ENCODE measurements at places on chromosomes 7 and 10.

- DNase-seq: no peak
Measured at GRCh38 chr7:16710651-16711050, 42.9 kb upstream of the TSPAN13 start.

- no peak for DNase-seq
Measured at GRCh38 chr10:23419655-23420329, 19.1 kb upstream of the OTUD1 start.

GRCh38 chr10:31272841-31273240 lies 46.2 kb upstream of the ZEB1 start:
- no peak for DNase-seq

DNA sequence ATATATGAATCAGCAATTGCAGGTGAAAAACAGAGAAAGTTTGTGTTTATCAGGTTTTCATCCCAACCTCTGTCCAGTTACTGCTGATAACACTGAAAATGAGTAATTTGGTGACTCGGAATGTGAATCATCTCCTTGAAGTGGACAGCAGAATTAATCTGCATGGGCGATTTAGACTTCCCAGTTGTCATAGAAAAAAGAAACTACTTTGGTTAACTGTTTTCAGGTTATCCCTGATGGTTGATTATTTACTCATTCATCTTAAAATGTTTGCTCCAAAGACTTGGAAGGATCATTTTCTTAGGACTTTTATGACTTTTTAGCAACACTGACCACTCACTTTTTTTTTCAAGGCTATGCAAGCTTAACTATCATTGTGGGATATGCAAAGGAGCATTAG lies 504.1 kb upstream of the ANKRD30A start:
- DNase-seq: no peak

DNA sequence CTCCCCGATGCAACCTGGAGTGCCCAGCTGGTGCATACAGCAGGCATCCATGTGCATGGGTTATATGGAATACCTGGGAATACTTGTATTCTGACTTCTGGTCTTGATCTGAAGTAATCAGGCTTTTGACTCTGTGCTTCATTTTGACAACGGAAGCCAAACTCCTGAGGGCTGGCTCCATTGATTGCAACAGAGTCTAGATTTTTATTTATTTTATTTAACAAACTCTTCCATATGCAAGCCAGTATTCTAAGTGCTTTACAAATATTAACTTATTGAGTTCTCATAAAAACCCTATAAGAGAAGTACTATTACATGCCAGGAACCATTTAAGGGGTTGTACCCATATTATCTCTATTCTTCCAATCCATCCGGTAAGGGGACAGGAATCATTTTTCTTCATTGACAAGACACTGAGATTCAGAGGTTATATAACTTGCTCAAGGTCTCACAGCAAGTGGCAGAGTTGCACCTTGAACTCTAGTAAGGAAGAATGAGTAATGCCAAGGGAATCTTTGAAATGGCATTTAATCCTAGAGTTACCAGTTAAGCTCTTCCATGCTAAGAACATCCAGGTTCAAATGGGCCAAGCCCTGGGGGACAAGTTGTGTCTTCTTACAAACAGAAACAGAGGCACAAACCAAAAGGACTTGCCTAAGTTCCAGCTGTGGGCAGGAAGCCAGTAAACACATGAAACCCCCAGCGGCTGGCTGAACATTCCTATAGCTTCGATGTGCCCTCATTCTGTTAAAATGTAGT lies 241.0 kb downstream of the WDR11 start:
- DNase-seq: no peak

DNA sequence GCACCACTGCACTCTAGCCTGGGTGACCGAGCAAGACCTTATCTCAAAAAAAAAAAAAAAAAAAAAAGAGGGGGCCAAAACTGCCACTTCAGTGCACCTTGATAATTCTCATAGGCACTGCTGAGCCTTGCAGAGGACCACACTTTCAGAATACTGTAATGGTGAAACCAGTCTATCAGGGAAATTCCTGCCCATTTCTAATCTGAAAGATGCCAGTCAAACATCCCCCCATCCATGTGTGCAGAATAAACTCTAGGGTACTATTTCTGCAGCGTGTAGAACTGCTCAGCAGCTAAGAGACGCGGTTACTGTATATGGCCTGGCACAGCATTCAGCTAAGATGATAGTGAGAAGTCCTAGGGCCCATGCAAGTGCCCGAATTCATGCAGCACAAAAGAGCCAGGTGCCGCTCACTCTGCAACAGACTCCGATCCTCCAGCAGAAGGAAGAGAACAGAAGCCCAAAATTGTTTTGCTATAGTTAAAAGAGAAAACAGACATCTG lies 286.8 kb upstream of the KLF14 start:
- DNase-seq: no peak

GRCh38 chr10:115525141-115525540 lies 432.0 kb downstream of the ATRNL1 start:
- no peak for DNase-seq

DNA sequence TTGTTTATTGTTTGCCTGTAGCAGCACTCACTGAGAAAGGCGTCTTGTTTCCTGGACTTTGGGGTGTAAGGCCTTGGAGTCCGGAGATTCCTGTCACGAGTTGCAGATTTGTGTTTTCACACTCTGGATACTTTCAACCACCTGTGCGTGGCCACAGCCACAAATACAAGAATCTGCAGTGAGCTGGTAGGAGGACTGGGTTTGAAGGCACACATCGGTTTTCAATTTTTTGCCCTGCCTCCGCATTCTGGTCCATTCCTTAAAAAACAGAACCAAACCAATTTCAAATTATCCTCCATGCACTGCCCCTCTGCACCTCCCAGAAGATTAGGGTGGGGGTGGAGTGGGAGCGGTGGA lies 619 bp downstream of the EXOC4 start:
- no peak for DNase-seq

- no peak for DNase-seq
Measured at GRCh38 chr10:15718694-15719048, 1.1 kb downstream of the ITGA8 start.

- no peak for DNase-seq
Measured at GRCh38 chr7:128729494-128729893, 9.7 kb upstream of the CALU start.

DNA sequence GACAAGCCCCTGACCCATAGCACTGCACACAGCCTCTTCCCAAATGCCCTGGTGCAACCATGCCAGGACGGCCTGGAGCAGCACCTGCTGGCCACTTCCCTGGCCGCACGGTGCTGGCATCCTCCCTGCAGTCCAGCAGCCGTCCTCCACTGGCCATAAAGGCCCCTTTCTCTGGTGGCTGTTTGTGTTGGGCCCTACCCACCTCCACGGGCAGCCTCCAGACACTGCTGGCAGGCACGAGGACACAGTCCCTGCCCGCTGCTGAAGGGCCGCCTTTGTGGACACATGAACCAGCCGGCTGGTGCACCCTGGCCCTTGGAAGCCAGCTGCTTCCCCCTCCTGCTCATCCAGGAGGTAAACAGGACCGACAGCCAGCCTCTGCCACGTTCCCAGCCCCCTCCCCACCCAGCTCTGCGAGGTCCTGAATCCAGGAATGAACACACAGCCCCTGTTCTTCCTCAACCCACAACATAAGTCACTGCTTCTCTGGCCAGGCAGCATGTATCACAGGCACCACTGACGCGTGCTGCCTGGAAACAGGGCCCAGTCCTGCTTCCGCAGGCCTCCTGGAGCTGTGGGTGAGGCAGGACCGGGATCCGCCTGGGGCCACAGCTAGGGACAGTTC lies 43.8 kb downstream of the SPOCK2 start:
- no peak for DNase-seq

DNA sequence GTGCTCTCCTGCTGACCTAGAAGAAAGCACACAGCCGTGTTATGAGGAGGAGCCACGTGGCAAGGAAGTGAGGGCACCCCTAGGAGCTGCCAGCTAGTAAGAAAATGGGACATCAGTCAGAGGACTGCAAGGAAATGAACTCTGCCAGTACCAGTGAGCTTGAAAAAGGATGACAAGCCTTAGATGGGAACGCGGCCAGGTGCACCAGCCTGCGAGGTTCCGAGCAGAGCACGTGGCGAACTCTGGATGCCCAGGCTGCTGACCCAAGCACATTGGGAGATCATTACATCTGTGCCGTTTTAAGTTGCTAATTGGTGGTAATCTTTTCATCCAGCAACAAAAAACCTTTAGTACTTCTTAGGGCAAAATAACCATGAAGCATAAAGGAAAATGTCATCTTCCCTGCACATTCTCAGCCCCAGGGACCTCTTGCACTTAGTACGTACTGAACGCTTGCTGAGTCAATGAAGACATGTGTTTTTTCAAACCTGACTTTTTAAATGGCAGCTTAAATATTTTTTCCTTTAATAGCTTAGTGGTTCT lies 69.4 kb downstream of the AMZ1 start:
- no peak for DNase-seq

DNA sequence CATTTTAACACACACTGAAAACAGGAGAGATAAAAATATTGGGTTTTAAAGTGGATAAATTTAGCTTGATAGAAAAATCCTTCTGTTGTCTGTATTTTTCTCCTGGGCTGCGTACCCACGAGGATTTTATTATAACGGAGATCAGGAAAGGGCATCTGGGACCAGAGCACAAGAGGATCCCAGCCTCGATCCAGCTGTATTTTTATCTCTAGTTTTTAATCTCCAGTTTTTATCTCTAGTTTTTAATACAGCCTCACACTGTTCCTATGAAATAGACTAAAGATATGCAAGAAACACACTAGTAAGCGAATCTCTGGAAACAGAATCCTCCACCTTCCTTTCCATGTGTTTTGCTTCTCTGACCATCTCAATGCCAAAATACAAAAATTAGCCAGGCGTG lies 295.2 kb downstream of the FRMD4A start:
- no peak for DNase-seq

DNA sequence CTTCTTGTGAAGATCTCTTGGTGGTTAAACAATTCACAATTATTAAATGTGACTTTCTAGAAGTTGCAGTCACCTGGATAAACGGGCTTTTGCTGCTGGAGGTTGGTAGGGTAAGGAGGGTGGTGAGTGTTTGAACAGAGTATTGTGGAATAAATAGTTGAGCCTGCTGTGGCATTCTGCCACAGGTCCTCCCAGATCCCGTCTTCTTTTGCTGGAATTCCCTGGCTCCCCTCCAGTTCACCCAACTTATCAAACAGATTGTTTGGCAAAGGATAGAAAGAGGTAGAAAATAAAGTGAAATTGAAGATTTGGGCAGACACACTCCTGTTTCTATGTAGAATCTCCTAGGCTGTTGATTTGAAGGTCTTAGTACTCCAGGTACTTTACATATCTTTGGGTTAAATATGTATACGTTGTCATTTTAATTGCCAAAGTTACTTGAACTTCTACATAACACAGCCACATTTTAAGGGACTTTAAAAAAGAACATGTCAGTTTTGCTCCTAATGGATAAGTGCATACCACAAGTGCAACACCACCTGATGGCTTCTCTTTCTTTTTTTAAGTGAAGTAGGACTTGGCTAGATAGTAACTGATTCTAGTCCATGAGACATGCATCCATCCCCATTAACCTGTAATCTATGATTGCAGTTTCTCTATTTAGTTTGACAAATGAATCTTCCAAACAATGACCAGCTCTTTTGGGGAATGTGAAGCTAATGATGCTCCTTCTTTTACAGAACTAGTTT lies 83.0 kb downstream of the ARL4A start:
- no peak for DNase-seq

- DNase-seq: no peak
Measured at GRCh38 chr7:55593172-55593514, 20.8 kb upstream of the VOPP1 start.

DNA sequence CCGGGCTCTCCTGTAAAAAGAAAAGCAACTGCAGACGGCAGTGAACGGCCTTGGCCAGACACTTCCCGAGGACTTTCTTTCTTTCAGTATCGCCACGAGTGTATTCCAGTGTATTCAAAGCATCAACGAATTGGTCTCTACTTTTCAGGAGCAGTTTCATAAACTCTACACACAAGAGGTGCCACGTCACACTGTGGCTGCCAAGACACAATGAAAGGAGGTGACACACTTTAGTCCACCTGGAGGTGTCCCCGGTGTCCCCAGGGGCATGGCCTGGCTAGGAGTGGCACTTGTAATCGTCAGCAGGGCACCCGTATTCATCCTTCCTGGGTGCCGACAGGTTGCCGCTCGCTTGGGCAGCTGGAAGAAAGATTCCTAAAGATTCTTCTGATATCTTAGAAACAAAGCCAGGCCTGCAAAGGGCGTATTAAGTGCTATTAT lies 5.0 kb downstream of the TNS3 start:
- no peak for DNase-seq

DNA sequence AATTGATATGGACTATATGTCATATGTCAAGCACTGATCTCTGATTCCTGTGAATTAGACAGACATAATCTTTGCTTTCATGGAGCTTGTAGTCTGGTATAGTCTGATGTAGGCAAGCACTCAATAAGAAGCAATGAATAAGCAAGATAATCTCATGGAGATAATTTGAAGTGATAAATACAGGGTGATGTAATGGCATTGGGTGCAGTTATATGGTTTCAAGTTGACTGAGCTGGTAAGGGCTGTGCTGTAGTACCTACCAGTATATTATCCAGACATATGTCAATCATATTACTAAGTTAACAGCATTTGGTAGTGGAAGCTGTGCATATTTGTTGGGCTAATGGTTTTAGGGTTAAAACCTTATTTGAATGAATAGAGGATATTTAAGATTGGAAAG lies 117.5 kb upstream of the PRPS1L1 start:
- no peak for DNase-seq

- DNase-seq: no peak
Measured at GRCh38 chr10:113097036-113097435, 147.0 kb downstream of the TCF7L2 start.

- DNase-seq: no peak
Measured at GRCh38 chr10:87935290-87936141, 72.1 kb downstream of the PTEN start.

GRCh38 chr7:104980440-104980839 lies 33.6 kb upstream of the KMT2E start:
- DNase-seq: no peak

- no peak for DNase-seq
Measured at GRCh38 chr10:5070648-5071410, 23.4 kb upstream of the AKR1C3 start.

DNA sequence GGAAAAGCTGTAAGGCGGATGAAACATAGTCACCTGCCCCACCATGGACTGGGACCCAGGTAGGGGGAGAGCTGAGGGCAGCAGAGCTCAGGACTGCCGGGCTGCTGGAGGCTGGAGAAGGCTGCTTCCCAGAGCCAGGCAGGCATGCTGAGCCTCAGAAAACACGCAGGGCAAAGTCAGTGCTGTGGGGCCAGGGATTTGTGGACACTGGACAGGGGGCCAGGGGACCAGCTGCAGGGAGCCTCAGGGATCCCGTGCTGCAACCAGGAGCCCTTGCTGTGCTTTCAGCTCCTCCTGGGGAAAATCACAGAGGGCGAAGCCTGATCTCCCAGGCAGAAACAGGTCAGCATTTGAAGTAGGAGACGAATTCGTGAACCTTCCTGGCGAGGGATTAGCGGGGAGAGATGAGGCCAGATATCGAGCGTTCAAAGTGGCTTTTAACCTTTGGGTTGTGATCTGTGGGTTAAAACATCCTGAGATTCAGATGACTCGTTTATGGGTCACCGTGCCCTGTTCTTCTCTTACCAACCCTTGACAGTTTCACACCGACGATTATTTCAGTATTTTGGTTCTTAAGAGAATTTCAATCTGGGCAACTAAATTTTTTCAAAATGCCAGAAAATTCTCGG lies 85.6 kb upstream of the SHH start:
- DNase-seq: no peak
